ENCODE measurements at places on chromosomes 3 and 15.

DNA sequence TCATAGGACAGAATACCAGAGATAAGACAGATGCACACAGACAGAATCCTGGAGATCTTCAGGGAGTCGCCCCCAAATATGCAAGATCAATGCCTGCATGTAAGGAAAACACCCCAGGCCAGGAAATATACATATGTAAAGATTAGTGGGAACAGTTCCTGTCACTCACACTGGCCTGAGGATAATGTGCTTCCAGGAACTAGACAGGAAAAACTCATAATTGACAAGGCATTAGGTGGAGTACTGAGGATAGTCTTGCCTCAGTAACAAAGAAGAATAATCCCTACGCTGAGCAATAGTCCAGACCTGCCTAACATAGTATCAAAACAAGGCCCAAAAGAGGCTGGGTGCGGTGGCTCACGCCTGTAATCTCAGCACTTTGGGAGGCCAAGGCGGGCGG, 20.4 kb upstream of the B4GALT4 start:
- no peak for DNase-seq

DNA sequence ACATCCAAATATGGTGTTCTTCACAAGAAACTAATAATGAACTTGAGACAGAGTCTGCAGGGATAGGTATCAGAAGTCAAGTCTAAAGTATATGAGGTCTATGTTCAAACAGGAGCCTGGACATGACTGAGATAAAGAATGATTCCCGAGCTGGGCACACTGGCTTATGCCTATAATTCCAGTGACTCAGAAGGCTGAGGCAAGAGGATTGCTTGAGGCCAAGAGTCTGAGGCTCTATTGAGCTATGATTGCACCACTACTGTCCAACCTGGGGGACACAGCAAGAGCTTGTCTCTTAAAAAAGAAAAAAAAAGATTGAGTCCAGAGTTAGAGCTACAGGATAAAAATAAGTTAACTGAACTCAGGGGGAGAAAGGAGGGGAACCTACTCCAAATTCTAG, 246.5 kb downstream of the LRRN1 start:
- DNase-seq: no peak

DNA sequence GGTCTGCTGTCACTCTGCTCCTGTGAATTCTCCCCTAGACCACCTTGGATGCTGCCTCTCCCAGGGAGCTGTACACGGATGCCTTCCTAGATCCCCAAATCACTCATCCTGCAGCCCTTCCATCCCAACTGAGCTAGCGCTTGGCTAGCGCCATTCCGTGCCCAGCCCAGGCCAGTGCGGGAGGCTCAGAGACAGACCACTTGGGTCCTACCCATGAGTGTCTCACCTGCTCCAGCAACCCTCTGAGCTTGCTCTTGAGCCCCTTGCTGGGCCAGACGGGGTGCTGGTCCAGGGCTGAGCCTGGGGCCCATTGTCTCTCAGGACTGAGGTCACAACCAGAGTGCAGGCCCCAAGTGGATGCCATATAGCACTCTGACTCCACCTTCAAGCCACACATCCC, 17.7 kb downstream of the SH2D7 start:
- no peak for DNase-seq

DNA sequence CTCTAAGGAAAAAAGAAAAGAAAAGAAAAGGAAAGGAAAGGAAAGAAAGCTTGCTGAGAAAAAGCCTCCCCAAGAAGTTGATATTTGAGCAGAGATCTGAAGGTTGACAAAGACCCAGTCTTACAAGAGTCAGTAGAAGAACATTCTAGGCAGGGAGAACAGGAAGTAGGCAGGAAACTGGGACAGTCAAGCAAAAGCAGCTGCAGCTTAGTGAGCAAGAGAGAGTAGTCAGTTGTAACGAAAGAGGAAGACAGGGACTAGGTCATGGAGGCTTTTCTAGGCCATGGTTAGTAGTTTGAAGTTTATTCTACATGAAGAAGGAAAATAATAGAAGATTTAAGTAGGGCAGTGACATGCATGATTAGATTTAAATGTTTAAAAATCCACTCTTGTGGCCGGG, 31.8 kb upstream of the KLHL6 start:
- no peak for DNase-seq

- DNase-seq: no peak
These were observed 135.4 kb upstream of the CBLB start for GRCh38 chr3:106004137-106004681.

- DNase-seq: no peak
These were observed 163.1 kb downstream of the FMN1 start for GRCh38 chr15:33031324-33031821.

GRCh38 chr3:101898752-101899169, 49.4 kb downstream of the NFKBIZ start:
- no peak for DNase-seq

GRCh38 chr15:73994912-73995622, 551 bp downstream of the PML start:
- peak; percentile 35 for DNase-seq

DNA sequence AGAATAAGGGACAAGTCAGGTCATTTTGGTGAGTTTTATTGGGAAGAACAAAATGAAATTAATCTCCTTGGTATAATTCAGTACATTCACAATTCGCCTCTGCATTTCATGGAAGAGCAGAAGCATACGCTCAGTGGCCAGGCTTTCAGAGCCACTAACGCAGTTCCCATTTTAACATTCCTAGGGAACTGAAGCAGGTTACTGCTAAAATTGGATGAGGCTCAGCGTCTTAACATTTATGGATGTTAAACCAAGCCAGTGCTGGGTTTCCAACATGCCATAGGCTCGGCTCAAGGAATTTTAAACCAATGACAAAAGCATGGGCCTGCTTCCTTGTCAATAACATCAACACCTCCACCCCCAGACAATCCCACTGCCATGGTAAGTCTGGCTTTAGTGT, 172.7 kb upstream of the PRICKLE2 start:
- no peak for DNase-seq

- DNase-seq: no peak
These were observed 130.2 kb upstream of the STRIT1 start for GRCh38 chr3:155423526-155424322.

- DNase-seq: peak; percentile 13
These were observed 123.3 kb upstream of the BFSP2 start for GRCh38 chr3:133276594-133276993.

DNA sequence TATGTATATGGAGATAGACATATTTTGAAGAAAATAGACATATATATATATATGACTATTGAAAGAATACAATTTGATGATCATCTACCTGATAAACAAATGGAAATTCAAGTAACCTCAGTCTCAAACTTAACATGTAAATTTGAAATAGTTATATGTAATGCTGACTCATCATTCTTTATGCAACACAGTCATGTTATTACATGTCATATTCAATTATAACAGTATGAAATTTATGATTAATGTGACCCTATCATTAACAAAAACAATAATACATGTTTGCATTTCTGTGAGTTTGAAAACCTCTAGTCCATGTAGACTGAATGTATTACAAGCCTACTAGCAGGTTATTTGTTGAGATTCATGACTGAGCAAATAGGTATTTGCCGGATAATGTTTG, 204.1 kb downstream of the CADM2 start:
- DNase-seq: no peak

GRCh38 chr3:12308517-12308916, 19.6 kb downstream of the PPARG start:
- DNase-seq: no peak

- DNase-seq: no peak
These were observed 171.3 kb upstream of the GADL1 start for GRCh38 chr3:31065765-31066164.

DNA sequence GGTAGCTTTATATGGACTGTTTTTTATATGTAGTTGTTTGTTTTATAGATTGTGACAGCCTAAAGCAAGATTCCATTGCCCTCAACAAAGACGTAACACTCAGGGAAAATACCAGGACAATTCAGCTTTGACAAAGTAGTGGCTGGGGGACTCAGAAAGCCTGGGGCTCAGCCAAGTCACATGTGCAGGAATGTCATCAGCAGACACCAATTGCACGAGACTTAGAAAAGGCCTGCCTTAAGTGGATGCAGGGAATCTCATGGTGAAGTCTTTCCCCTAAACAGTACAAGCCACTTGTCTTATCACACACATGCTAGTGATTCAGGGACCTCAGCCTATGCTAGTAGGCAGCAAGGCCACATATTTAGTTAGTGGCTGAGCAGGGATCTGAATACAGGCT, 381.8 kb upstream of the THBS1 start:
- no peak for DNase-seq

DNA sequence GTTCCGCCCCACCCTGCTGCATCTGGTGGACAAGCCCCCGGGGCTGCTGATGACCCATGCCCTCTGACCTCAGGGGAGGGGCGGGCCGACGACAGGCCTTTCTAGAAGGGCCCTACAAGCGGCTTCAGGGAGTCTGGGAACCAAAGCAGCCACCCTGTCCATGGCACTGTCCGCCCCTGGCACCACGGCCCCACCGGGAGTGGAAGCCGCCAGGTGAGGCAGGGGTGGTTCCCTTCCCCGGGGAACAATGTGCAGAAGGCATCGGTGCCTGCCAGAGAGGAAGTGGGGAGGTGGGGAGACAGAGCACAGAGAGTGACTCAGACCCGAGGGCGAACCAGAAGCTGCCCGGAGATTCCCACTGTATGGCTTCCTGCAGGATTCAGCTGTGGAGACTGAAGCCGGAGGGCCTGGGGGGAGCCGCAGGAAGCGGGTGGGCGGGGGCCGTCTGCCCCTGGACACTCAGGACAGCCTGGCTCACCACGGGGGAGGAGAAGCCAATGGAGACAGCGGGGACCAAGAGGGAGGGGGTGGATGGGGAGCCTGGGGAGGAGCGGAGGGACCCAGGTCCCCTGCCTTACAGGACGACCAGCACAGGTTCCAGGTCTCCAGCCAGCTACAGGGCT, 134.0 kb downstream of the TPRA1 start:
- no peak for DNase-seq

DNA sequence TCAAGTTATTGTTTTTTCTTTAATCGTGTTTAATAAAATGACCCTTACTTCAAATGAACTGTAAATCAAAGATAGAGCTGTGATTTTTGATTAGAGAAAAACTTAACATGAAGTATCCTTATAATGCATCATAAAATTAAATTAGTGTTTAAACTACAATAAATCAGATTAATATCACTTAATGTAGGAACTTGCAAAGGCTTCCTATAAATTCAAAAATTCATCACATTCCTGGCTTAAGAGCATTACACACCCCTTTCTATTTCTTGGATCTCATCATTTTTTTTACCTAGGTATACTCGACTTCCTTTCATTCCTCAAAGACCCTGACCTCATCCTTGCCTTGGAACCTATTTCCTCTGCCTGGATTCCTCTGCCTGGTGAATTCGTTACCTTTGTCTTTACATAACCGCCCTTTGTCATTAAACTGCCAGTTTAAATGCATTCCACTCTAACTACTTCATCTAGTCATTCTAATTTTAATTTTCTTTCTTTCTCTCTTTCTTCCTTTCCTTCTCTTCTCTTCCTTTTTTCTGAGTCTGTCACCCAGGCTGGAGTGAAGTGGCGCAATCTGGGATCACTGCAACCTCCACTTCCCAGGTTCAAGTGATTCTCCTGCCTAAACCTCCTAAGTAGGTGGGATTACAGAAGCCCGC, 1244.5 kb downstream of the OTOL1 start:
- no peak for DNase-seq

- no peak for DNase-seq
These were observed 2.7 kb downstream of the P3H2 start for GRCh38 chr3:190117981-190118380.

- DNase-seq: no peak
These were observed 130.2 kb upstream of the FEZF2 start for GRCh38 chr3:62503516-62503915.

Data from cerebellar cortex (tissue), 1 donor.